ENCODE measurements at places on chromosomes 7 and 10.

DNA sequence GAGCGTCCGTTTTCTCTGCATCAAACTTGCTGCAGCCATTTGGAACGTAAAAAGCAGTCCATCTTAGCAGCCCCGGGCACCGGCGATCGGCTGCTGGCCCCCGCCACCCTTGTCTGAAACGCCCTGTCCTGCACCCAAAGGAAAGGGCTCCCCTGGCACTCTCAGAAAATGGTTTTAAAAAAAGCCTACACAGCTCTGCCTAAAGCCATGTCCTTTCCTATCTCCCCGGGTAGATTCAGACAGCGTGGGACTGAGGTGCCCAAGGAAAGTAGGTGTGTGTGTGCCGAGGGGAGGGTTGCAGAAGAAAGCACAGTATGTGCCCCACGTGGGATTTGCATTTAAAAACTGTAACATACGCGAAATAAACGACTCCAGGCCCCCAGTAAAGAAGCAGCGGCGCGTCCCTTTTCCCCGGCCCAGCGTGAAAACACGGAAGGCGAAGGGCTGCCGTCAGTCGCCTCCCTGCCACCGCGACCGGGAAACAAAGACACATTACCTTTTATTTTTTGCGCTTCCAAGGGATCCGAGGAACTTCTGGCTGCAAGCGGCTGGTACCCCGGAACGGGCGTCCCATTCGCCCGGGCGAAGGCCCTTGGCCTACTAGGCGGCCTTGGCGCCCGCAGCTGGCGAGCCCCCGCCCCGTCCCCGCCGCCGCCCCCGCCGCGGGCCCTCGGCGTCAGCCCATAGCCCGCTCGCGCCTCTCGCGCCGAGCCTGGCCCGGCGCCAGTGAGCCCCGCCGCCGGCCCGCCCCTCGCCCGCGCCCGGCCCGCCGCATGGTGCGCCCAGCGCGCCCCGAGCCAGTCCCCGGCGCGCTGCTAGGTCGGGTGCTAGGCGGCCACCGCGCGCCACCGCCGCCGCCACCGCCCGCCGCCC is 304.6 kb downstream of the PRPF18 start:
- DNase-seq = no peak

DNA sequence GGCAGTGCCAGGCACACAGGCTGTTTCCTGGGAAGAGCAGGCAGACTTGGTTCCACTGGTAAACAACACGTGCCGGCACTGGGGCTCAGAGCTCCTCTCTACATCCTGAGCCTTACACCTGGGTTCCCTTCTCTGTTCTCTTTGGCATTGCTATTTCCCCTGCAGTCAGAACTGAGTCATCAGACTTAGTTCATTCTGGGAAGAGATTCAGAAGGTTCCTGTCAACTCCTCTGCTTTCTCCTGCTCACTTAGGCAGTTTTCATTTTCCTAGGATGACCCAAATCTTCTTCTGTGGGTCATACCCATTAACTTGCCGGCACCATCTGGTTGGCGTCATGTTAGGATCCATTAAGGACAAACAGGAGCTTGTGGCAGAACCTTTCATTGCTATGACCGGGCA is 33.4 kb upstream of the LRRC18 start:
- DNase-seq = no peak

DNA sequence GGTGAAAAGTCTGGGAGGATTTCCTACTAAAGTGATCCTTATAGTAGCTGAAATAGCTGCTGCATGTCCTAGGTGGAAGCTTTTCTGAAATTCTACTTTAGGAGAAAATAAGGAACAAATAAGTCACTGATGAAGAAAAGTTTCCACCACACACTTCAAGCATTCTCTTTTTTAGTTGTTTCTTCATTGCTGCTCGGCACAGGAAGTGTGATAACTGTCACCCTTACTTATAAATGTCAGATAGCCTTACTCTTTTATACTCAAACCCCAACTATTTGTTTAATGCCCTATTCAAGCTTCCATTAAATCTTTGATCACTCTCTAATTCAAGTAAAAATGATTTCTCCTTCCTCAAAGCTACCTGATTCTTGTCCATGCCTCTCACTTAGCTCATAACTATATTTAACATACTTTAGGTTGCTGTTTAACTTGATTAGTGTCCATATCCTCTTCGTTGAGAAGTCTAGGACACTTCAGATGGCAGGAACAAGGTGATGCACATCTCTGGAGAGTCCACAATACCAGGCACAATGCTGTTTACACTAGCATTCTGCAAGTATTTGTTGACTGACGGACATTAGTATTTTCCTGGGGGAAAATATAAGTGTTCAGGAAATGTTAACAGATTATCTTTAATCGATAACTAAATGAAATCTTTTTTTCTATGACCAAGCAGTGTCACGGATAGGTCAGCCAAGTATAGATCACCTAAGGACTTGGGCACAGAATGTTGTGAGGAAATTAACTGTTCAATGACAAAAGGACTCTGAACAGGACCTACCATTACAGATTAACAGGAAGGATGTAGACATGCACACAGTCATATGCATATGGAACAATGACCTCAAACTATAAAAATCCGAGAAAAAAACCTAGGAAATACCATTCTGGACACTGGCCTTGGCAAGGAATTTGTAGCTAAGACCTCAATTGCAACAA is 67.4 kb downstream of the ZNF438 start:
- DNase-seq = no peak

GRCh38 chr7:67671006-67671548 is 674.4 kb downstream of the TYW1 start:
- no peak for DNase-seq

GRCh38 chr10:110789604-110790433 is 81.9 kb upstream of the PDCD4 start:
- no peak for DNase-seq

- DNase-seq = no peak
These were observed 16.5 kb downstream of the WDR86 start for GRCh38 chr7:151393031-151393977.

- peak; percentile 4 for DNase-seq
These were observed 404.2 kb downstream of the THSD7A start for GRCh38 chr7:11427686-11428273.

- DNase-seq = no peak
These were observed 53.7 kb upstream of the CD36 start for GRCh38 chr7:80584778-80585177.

GRCh38 chr10:27147701-27148100 is 6.5 kb downstream of the YME1L1 start:
- DNase-seq = no peak
